ENCODE measurements at places on chromosomes 16 and 17. TPM values are rescaled to one million over a fixed set of nuclear protein-coding genes. Genes with fewer than 3 reads are reported as not detected.

The TBC1D3 gene
- total RNA-seq = not detected

The C1QTNF8 gene
- not detected for total RNA-seq

The MMP25 gene
- 23.9 TPM for total RNA-seq

The SLC52A1 gene
- 0.61 TPM for total RNA-seq

The SOST gene
- total RNA-seq = not detected

The PRSS53 gene
- total RNA-seq = 2.5 TPM

The TMEM238L gene
- not detected for total RNA-seq

The KRT13 gene
- total RNA-seq = not detected

The TMEM132E gene
- total RNA-seq = 0.31 TPM

GRCh38 chr16:6165330-6165979 is 1067.9 kb upstream of the EEF2KMT start:
- no peak for DNase-seq

DNA sequence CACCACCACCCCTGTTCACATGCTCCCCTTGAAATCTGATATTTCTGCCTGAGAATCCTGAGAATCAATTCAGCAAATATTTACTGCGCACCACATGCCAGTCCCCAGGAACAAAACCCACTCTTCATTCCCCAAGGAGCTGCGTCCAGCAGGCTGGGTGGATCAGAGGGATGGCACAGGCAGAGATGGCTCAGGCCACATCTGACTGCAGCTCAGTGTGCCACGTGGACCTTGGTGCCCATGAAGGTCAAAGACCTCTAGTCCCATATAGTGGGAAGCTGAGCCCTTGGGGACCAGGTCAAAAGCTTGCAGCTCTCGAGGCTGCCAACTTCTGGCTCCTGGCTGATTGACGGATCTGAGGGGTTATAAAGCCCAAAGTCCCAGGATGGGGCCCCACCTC is 31.8 kb downstream of the CD300LF start:
- DNase-seq = no peak

- no peak for DNase-seq
Measured at GRCh38 chr16:79938575-79938974, 338.0 kb upstream of the MAF start.

- DNase-seq = no peak
Measured at GRCh38 chr17:58537266-58537665, 22.8 kb upstream of the MTMR4 start.

GRCh38 chr16:76421571-76421970 is 144.4 kb downstream of the CNTNAP4 start:
- no peak for DNase-seq

GRCh38 chr17:15943971-15944758 is 765 bp upstream of the ADORA2B start:
- no peak for DNase-seq

GRCh38 chr17:69222707-69223258 is 5.8 kb downstream of the ABCA10 start:
- no peak for DNase-seq

DNA sequence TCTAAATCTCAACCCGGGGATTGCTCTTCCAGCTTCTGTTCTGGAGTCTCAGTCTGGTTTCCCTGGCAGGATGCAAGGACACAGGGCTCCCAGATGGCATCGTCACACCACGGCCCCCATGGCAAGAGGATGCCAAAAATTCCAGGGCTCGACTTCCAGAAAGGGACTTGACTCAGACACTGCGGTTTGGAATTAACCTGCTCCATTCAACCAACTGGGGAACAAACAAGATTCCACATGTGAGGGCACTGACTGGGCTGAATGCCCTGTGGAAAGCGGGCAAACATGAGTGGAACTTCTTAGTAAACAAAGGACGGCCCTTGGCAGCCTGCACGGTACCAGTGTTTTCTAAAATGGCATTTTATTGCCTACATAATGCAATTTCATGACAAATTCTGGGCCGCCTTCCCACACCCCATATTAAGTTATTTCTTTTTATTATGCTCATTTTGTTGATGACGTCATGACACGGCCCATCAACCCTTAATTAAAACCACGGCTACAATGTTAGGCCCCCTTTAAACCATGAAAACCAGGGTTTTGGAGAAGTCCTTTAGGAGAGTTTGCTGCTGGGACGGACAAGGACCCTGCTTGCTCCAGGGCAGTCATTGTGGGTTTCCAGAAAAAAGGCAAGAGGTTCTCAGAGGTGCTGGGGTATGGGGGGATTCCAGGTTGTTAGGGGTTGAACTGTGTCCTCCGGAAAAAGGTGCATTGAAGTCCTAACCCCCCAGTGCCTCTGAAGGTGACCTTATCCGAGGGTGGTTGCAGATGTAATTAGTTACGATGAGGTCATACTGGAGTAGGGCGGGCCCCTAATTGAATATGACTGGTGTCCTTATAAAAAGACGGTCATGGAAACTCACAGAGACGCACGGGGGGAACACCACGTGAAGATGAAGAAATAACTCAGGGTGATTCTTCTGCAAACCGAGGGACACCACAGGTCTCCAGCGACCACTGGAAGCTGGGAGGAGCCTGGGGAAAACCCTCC is 205.6 kb downstream of the FOXL1 start:
- DNase-seq = no peak

GRCh38 chr17:7833795-7834541 is at the start of gene KDM6B:
TSS of gene KDM6B (plus strand) at chr17:7834217. CDS start at chr17:7845555, 11,338 bp downstream.
- DNase-seq = no peak

GRCh38 chr16:19446886-19447285 is 29.2 kb downstream of the TMC5 start:
- DNase-seq = no peak

DNA sequence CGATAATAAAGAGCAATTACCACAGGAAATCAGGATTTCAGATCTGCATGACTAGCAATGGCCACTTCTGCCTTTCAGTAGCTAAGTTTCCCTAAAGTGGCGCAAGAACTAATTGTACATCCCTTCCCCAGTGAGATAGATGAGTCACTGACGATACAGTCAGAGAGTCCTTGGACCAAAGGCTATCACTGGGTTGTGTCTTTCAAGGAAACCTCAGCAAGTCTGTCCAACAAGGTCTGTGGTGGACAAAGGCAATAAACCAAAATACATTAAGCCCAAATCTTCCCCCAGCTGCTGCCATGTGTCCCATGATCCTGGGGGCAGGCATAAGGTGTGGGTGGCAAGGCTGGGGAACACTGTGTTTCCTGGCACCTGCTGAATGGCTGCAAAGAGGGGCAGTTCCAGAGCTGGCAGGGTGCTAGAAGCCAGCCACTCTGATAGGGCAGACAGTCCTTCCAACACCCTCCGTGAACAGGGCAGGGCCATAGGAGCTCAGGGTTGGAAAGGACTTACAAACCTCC is 20.5 kb upstream of the MTMR4 start:
- no peak for DNase-seq

DNA sequence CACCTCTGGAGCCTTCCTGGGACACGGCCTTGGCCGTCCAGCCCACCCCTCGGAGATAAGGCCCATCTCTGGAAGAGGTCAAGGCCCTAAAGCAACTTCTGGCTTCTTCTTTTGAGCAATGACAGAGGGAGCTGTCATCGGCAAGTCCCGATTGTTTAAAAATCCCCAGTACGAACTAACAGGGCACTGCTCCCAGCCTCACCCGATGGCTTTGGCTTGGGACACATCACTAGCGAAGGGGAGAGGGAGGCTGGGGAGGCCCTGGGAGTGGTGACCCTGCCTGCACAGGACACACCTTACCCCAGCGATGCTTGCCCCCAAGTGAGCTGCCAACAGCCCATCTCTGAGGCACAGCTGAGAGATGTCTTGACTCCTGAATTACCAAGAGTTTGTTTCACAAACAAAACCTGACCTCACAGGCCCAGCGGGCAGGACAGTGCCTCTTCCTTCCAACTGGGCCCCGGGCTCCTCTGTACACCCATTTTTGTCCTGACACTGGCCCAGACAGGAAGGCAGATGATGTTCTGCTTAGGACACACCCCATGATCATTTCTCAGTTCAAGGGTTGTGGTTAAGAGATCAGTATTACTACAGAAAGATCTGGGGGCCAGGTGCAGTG is 4.8 kb downstream of the SYNGR2 start:
- DNase-seq = no peak

GRCh38 chr16:89132194-89133005 is 38.7 kb downstream of the ACSF3 start:
- DNase-seq = no peak

DNA sequence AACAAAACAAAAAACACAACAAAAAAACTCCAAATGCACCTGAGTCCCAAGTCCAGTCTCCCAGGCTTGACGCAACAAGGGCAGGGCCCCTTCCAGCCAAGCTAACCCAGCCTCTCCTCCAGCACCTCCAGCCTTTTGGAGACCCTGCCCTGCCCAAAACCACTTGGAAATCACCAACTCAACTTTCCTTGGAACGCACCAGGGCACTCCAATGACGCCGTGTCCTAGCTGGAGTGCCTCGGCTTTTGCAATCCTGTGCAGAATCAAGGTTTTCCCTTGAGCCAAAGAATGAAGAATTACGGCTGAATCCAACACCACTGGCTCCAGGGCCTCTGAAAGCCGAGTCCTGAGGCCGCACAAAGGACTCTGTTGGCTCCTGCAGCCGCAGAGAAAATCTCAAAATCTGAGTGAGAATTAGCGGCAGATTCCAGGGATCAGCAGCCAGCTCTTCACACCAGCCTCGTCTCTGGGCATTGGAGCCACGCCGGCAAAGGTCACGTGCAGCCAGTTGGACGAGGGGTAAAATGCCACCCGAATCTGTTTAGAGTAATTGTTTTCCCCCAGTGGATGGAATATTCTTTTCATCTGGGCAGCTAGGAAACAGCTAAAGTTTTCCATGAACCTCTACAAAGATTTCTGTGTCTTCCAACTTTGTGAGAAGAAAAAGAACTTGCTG is 9.7 kb upstream of the BAIAP2 start:
- no peak for DNase-seq

- no peak for DNase-seq
Measured at GRCh38 chr16:4454623-4455022, 19.8 kb downstream of the NMRAL1 start.
